ENCODE measurements at places on chromosomes 5 and 9.

GRCh38 chr5:150918613-150919012 is 13.8 kb upstream of the ZNF300 start:
- peak; percentile 16 for DNase-seq
- no peak overlapping the region for H3K27ac ChIP-seq
- no peaks in the 10 kb centered on the region for H3K4me1 ChIP-seq
- H3K27me3 ChIP-seq, result no peaks in the 10 kb centered on the region
- H3K36me3 ChIP-seq, result no peaks in the 10 kb centered on the region

DNA sequence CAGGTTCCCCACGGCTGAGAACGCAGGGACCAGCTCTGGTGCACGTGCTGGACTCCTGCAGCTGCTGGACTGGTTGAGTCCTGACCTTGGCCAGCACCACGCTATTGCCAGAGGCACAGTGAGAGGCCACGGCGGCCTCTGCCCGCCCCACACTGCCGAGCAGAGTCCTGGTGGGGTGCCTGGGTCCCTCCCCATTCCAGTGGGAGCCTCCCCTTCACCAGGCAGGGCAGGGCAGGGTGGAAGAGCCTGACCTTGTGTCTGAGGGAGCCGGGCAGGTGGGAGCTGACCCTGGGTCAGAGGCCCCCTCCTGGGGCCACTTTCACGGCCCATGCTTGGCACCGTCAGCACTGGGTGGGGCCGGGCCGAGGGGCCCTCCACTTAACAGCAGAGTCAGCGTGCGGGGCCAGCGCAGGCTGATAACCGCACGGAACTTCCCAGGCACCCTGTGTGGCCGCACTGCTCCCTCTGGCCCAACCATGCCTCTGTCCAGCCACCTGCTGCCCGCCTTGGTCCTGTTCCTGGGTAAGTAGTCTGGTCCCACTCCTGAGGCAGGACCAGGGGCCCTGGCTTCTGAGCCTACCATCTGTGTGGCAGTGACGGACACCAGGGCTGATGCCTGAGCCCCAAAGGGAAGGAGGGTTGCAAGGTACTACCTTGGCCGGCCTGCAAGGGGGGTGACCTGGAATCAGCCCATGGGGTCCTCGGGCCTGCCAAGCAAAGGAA is at the start of gene MAMDC4:
MAMDC4 (plus strand) TSS at position 406 of the 723 bp plus-strand sequence; CDS start at position 477, 71 bp downstream.
- peaks cover 14% of the 10 kb centered on the region for H3K36me3 ChIP-seq
- peaks cover 7% of the 10 kb centered on the region for H3K4me1 ChIP-seq
- H3K27me3 ChIP-seq, result peaks cover under 1% of the 10 kb centered on the region
- no peak within 1 kb of the TSS for H3K27ac ChIP-seq

GRCh38 chr5:65327582-65327981 is 154.1 kb downstream of the ADAMTS6 start:
- peak; percentile 77 for DNase-seq
- no peak overlapping the region for H3K27ac ChIP-seq
- no peaks in the 10 kb centered on the region for H3K27me3 ChIP-seq
- H3K36me3 ChIP-seq, result no peaks in the 10 kb centered on the region
- H3K4me3 ChIP-seq, result no peak overlapping the region
- peaks cover 7% of the 10 kb centered on the region for H3K4me1 ChIP-seq

DNA sequence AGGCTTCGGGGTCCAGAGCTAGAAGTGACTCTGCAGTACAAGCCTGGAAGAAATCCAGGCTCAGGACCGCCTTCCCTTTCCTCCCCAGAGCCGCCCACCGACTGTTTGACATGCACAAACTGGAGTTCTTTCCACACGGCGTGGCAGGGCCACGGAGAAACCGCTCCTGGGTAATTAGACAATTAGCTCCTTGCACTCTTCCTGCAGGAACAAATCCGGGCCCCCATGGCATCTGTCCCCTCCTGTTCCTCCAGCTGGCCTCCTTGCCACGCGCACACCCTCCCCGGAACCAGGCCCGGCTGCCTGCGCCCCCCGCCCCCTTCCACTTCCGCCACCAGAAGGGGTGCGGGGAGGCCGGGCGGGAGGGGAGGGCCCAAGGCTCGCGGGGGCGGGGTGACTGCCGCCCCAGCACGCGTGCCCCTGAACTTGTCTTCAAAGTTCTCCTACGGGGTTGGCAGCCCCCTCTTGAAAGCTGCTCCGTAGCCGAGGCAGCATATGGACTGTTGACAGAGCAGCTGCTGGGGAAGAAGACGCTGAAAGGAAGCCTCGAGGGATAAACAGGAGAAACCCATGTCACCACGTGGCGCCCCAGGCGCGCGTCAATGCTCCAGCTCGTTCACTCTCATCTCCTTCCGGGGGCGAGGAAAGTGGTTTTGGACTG is 74.3 kb downstream of the SEC61B start:
- no peak overlapping the region for H3K27ac ChIP-seq
- H3K27me3 ChIP-seq, result peaks cover 7% of the 10 kb centered on the region
- H3K4me3 ChIP-seq, result no peak overlapping the region

GRCh38 chr9:131235480-131235851 is 40.8 kb downstream of the FAM78A start:
- DNase-seq, result no peak
- no peaks in the 10 kb centered on the region for H3K27me3 ChIP-seq
- H3K4me1 ChIP-seq, result peaks cover 7% of the 10 kb centered on the region
- no peak overlapping the region for H3K27ac ChIP-seq
- H3K4me3 ChIP-seq, result no peak overlapping the region

DNA sequence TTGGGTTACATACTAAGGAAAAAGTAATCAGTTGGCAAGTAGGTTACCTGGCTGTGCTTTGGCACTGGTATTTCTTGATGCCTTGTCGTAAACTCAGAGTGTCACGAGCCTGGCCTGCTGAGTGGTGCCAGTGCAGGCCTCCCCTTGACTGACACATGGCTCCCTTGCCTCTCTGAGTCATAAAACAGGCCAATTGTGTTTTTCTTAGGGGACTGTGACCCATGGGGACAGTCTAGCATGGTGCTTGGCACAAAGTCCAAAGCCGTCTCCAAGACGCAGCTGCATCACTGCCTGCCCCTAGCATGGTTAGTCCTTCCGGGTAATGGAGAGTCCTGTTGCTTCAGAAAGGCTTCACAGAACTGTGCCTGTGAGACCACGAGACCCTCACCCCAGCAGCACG is 132.5 kb downstream of the MVB12B start:
- peaks cover 5% of the 10 kb centered on the region for H3K4me1 ChIP-seq
- no peaks in the 10 kb centered on the region for H3K36me3 ChIP-seq
- no peak for DNase-seq
- no peak overlapping the region for H3K4me3 ChIP-seq
- no peak overlapping the region for H3K27ac ChIP-seq

DNA sequence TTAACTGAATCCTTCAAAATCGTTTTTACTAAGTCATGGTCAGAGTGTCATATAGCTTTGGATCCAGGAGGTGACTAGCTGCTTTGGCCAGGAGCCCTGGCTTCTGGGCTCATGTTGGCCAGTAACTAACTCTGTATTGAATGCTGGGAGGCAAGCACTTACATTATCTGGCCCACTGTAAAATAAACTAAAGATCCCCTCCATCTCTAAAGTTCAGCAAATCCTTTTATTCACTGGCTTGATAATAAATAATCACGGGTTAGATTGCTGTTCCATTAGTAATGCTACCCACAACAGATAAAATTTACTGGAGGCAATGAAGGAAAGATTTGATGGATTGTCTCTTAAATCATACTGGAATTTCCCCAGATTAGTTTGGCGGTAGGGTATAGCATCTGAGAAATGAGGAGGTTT is 382.2 kb upstream of the TLE4 start:
- no peaks in the 10 kb centered on the region for H3K27me3 ChIP-seq
- H3K4me3 ChIP-seq, result no peak overlapping the region
- H3K36me3 ChIP-seq, result no peaks in the 10 kb centered on the region
- peaks cover 18% of the 10 kb centered on the region for H3K4me1 ChIP-seq

- no peak for DNase-seq
- H3K27ac ChIP-seq, result no peak overlapping the region
- H3K4me1 ChIP-seq, result peaks cover 3% of the 10 kb centered on the region
- no peak overlapping the region for H3K4me3 ChIP-seq
- H3K36me3 ChIP-seq, result no peaks in the 10 kb centered on the region
Observed at GRCh38 chr9:87216897-87217455, 269.7 kb upstream of the GAS1 start.

- H3K4me3 ChIP-seq, result no peak overlapping the region
- no peaks in the 10 kb centered on the region for H3K4me1 ChIP-seq
- DNase-seq, result peak; percentile 18
- H3K36me3 ChIP-seq, result no peaks in the 10 kb centered on the region
- H3K27me3 ChIP-seq, result no peaks in the 10 kb centered on the region
Observed at GRCh38 chr5:164012371-164012770, 507.0 kb downstream of the MAT2B start.

- no peaks in the 10 kb centered on the region for H3K36me3 ChIP-seq
- H3K4me3 ChIP-seq, result no peak overlapping the region
Observed at GRCh38 chr5:149325166-149325735, 20.0 kb upstream of the GRPEL2 start.

GRCh38 chr5:157004893-157005551 is 42.0 kb upstream of the TIMD4 start:
- H3K27me3 ChIP-seq, result no peaks in the 10 kb centered on the region
- H3K36me3 ChIP-seq, result no peaks in the 10 kb centered on the region
- H3K4me1 ChIP-seq, result no peaks in the 10 kb centered on the region
- no peak for DNase-seq
- H3K4me3 ChIP-seq, result no peak overlapping the region
